ENCODE measurements at places on chromosomes 7 and 10.

GRCh38 chr7:69748530-69748929 is 150.3 kb downstream of the AUTS2 start:
- no peak for DNase-seq

DNA sequence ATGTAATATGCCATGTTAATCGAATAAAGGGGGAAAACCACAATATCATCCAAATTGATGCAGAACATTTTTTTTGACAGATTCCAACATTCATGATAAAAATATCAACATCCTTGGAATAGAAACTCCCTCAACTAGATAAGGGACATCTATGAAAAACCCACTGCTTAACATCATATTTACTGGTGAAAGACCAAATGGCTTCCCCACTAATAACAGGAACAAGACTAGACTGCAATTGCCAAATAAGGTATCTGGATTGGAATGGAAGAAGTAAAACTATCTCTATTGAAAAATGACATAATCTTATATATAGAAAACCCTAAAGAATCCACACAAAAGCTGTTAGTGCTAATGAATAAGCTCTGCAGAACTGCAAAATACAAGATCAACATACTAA is 27.8 kb downstream of the SMURF1 start:
- DNase-seq: no peak

DNA sequence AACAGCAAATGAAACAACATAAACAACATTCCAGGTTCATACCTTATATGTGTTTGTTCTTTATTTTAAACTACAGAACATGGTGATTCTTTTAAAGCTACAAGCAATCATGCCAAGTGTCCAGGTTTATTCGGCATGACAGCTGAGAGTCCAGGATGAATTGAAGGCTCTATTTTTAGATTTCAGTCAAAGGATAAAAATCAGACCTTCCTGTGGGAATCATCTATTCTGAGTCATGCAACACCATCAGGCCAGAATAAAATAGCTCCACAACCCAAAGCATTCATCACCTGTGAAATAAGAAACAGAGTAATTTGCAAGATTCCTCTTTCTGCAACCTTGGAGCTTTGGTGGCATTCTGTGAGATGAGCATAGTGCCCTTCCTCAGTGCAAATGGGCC is 292.4 kb upstream of the MYO3A start:
- DNase-seq: no peak

GRCh38 chr7:600149-601035 is 80.7 kb upstream of the PDGFA start:
- no peak for DNase-seq

DNA sequence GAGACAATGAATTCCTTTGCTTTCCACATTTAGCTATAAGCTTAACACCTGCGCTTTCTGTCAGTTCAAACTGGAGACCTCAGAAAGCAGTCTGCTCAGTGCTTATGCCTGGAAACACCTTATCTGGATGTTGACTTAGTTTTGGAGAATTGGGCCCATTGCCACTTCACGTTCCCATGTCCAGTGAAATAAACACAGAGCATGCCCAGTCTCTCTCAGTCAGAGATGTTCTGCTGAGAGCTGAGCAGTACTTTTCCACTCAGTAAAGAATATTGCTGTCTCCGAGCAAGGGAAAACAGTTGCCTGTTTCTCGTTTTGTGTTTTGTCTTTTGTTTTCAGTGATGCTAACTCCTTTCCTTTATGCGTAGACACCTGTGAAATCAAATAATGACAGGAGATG is 83.2 kb upstream of the PRR15 start:
- no peak for DNase-seq

DNA sequence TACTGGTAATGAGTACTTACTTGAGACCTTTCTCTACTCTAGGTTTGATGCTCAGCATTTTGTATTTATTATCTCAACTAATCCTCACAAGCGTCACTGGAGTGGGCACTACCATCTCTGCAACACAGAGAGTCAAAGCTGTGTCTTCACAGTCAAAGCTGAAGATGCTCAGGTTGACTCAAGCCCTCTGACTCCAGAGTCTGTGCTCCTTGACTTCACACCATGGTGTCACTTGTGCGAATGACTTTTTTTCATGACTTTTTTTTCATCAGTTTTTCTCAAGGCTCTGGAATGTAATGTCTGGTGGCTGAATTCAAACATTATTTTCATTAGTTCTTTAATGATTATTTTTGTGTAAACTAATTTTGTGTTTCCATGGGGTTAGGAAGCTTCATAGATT is 30.4 kb upstream of the TARP start:
- DNase-seq: no peak

DNA sequence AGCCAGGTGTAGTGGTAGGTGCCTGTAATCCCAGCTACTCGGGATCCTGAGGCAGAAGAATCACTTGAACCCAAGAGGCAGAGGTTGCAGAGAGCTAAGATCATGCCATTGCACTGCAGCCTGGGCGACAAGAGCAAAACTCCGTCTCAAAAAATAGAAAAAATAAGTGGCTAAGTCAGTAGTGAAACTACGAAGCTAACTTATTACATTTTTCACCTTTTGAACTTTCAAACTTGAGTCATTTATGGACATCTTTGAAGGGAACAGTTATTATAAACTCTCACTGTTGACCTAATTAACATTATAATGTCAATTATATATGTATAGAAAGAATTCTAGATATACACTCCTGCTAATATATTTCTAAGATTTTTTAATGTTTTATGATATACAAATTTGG is 541.5 kb upstream of the C7orf33 start:
- no peak for DNase-seq

DNA sequence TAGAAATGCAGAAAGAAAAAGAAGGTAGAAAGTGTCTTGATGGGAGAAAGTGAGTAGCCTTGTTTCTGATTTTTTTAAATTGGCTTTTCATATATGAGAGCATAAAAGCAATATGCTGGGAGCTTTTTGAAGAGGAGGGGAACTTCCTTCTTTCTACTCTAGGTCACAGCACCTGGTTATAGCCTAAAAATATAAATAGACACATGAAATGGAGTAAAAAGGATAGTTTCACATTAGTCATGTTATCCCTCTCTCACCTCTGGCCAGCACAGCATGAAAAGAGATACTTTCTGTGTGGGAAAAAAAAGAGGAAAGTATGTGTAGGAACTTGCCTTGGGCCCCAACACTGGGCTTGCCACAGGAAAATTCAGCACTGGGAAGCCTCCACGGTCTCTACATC is 292.2 kb upstream of the ZWINT start:
- DNase-seq: no peak

- DNase-seq: no peak
Measured at GRCh38 chr10:51137756-51138529, 63.7 kb downstream of the PRKG1 start.

DNA sequence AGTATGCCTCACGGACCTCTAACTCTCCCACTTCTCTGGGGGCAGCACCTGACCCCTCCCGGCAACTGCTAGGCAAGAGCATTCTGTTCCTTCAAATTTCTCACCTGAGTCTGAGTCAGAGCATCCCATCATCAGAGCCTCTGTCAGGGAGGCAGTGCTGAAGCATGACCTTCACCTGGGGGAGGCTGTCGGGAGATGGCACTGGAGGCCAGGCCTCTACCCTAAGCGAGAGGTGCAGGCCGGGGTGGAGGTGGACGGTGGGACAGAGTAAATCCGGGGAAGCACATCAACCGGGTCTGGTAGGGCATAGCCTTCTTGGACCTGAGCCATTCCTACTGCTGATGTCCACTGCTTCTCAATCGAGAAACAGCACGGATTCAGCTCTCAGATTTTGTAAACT is 90.4 kb downstream of the SPAG6 start:
- no peak for DNase-seq

- DNase-seq: no peak
Measured at GRCh38 chr10:95414016-95414830, 123.4 kb upstream of the PDLIM1 start.

GRCh38 chr7:22371878-22372277 is 14.9 kb upstream of the RAPGEF5 start:
- DNase-seq: no peak

- no peak for DNase-seq
Measured at GRCh38 chr10:17038627-17039026, 91.0 kb downstream of the CUBN start.

DNA sequence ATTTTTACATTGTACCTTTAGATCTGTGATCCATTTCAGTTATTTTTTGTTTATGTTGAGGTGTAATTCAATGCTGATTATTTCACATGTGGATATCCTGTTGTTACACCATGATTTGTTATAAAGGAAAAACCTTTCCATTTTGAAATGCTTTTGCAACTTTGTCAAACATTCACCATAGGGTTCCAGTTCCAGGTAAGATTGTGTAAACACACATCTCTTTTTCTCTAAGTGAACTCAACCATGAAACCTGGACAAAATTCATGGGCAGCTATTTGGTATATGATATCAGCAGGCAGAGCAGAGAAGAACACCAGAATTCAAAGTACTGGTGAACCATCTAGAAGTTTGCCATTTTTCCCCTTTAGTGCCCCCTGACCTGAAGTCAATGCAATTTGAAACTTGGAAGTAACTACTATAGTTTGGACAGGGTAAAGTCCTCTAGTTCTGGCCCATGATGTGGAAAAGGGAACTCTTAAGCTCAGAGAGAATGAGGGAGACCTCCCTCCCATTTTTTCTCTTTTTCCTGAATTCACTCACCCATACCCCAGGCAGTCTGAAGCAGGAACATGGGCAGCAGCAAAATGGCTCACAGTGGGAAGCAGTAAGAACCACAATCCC is 446.1 kb downstream of the ATRNL1 start:
- DNase-seq: no peak

GRCh38 chr10:77391605-77392235 is 245.9 kb downstream of the KCNMA1 start:
- no peak for DNase-seq

- DNase-seq: no peak
Measured at GRCh38 chr7:38632411-38632810, 1.2 kb upstream of the AMPH start.

- no peak for DNase-seq
Measured at GRCh38 chr7:79096361-79096805, 357.1 kb downstream of the MAGI2 start.

- DNase-seq: no peak
Measured at GRCh38 chr10:100104300-100104699, 22.6 kb upstream of the CPN1 start.

DNA sequence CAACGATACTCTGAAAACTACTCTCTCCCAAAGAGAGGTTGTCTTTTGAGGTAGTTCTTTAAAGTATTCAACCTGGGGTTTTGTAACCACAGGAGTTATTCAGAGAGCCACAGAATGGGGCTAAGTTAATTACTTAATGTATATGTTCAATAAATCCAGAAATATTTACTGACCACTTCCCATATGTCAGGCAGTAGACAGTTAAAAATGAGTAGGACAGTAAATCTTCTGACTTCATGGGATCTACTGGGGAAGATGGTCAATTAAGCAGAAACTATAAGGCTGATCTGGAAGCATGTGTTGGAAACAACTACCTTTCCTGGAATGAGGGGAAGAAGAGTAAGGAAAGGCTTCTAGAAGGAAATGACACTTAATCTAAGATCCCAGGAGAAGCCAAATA is 167.7 kb downstream of the MAGI2 start:
- DNase-seq: no peak

- no peak for DNase-seq
Measured at GRCh38 chr7:79988653-79989052, 146.0 kb upstream of the GNAI1 start.

- no peak for DNase-seq
Measured at GRCh38 chr10:89240519-89240918, 11.1 kb downstream of the LIPA start.

DNA sequence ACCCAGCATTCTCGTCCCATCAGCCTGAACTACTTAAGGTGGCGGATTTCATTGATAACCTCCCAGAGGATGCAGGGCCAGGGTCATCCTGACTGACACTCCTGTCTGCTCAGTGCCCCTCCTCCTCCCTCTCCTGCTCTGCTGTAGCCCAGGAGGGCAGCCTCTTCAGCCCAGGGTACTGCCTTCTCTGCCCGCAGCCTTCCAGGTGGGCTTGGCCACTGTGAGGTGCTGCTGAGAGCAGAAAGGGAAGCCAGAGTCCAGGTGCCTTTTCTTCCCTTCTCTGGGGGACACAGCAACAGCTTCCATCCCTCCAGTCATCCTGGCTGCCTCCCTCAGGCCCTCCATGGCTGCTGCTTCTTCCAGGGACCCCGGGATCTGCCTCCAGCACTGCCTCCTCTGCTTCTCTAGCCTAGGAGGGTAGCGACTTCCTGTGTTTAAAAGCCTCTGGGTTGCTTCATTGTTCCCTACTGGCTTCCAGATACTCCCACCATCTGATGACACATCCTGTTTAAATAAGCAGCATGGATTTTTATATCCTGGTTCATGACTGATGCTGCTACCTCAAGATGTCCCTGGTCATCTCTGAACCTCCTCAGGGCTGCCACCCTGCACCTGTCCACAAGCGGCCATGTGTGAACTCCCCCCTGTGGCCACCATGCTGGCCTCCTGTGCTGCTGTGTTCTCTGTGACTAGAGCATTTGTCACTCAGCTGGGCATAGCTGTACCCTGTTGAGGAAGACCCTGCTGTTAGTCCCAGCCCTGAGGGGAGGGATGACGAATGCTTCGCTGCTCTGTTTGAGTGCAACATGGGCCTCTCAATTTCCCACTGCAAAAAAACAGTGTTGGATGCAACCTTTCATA is 55.8 kb downstream of the AKR1C4 start:
- DNase-seq: no peak

Measured in GM12892 (cell line).